Lower leg skin (tissue), 4 donors: ENCODE measurements at places on chromosomes 4 and X. TPM values are rescaled to one million over a fixed set of nuclear protein-coding genes. Genes with fewer than 3 reads are reported as not detected.

DNA sequence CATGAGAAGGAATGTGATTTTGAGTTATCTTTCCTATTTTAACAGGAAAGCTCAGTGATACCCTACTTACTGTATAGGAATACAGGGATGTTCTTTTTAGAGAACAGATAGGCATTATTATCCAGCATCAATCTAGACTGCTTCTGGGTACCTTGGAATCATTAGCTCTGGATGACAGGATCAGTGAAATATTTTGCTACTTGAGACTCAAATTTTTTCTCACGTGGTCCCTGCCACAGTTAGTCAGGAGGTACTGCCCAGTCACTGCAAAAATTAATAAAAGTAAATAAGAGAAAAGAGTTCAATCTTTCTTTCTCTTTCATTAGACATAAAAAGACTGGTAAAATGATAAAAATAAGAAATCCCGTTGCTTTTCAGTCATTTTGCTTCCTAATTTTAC, 5.5 kb downstream of the ZNF827 start:
- DNase-seq = no peak

GRCh38 chr4:38367642-38368174, 296.3 kb upstream of the KLF3 start:
- DNase-seq = no peak

DNA sequence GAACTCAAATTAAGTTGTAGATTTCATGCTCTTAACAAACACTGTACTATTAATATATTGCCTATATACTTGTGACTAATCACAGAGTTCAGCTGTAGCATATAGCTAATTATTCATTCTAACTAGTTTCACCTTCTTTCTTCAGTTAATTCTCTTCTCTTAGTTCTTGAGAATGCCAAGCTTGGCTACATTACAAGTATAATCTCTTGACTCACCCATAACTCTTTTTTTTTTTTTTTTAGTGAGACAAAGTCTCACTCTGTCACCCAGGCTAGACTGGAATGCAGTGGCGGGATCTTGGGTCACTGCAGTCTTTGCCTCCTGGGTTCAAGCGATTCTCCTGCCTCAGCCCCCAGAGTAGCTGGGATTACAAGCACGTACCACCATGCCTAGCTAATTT, 5.4 kb downstream of the KLHL5 start:
- no peak for DNase-seq

DNA sequence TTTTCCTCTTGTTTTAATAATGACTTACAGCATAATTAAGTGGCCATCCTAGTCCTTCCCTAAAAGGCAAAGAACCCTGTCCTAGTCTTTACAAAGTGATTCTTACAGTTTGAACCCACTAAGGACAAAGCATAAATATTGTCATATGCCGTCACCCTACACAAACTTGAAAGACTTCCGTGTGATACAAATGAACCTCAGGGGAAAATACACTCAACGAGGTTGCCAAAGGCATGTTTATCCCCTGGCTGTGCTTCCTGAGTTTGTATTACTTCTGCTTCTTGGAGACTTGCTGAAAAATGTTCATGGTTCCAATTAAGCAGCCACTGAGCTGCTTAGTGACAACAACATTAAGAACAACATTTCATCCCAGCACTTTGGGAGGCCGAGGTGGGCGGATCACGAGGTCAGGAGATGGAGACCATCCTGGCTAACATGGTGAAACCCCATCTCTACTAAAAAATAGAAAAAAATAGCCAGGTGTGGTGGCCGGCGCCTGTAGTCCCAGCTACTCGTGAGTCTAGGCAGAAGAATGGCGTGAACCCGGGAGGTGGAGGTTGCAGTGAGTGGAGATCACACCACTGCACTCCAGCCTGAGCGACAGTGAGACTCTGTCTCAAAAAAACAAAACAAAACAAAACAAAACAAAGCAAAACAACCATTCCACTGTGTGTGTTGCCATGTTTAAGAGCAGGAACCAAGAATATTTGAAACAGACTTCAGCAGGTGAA, 16.2 kb downstream of the RASSF6 start:
- DNase-seq = no peak

DNA sequence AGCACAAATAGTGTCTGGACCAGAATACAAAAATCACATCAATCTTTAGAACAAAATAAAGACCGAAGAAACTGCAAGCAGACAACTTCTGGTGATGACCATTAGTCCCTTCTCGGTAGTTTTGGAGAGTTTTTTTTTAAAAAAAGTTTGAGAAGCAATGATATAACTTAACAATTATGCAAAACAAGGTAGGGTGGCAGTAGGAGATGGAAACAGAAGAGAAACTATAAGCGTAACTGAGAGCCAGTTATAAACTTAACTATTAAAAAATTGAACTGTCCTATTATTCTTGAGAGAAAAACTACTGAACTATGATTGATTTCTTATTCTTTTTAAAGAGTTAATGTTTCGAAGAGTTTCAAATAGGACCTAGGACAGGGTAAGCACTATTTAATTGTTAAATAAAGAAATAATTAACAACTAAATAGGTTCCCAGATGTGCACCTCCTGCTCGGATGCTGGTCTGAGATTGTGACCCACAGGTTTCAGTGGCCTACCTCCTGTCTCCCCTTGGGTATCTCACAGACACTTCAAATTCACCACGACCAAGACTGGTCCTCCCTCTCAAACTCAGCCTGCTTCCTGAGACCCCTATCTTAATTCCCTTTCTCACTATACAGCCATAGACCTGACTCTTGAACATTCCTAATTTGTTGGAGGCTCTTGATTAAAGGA, 81.3 kb downstream of the LEF1 start:
- no peak for DNase-seq

GRCh38 chrX:150094375-150094774, 156.1 kb upstream of the EOLA2 start:
- DNase-seq = no peak

- DNase-seq = no peak
Observed at GRCh38 chrX:49762175-49762720, 66.5 kb upstream of the PAGE1 start.

GRCh38 chrX:102808336-102808735, 87.8 kb downstream of the GPRASP3 start:
- no peak for DNase-seq

GRCh38 chr4:15182600-15183220, 180.4 kb downstream of the CPEB2 start:
- DNase-seq = no peak

DNA sequence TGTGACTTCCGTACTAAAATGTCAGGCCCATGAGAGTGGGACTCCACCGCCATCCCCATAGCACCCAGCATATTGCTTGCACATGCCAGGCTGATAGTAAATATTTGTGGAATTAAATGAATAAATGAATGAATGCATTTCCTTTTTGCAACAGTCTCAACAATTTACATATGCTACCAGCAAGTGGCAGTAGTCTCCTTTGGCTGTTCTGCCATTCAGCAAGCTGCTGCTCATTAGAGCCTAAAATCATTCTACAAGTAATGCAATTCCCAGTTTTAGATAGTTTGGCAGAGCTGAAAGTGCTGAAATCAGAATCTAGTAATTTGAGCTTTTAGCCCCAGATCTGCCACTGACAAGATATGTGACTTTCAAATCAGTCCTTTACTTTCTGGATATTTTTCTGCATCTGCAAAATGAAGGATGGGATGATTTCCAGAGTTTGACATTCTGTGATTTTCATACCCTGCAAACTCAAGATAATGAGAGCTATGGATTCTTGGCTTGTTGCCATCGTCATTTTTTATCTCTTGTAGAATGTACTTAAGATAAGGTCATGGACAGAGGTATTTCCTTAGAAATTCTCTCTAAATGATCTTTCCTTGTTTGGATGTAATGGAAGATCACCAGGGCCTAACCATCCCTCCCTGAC, 35.7 kb upstream of the INTS6L start:
- no peak for DNase-seq

DNA sequence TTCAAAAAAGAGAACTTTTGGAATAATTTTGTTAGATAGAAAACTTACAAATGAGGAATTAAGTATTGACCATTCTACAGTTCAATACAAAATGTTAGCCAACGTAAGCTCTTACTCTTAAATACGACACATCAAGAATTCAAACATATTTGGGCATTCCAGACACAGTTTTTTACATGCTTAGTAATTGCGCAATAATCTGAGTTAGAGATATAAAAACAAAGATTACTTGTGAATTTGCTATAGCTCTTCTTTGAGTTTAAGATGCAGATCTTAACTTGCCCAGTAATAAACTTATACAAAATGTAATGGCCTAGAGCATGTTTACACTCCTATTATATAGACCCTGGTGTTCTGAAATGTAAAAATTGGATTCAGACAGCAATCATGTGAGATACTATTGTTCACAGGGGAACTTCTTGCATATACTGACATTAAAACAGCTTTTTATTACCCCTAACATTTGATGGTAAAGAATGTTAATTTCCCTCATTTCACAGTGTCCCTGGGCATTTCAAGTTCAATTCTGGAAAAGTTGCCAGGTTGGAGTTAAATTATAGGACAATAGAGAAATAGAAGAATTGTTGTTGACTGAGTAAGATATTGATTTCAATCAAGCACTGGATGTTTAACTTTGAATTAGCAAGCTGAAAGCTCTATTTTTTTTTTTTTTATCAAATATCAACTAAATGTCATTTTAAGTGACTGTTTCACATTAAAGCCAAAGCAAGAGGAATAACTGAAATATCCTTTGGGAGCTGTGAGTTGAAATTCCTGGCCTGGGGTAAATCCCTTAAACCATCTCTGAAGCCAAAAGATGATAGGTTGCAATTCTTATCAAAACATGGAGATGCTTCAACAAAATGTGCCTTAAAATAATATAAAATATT, 910 bp downstream of the HPGDS start:
- no peak for DNase-seq

DNA sequence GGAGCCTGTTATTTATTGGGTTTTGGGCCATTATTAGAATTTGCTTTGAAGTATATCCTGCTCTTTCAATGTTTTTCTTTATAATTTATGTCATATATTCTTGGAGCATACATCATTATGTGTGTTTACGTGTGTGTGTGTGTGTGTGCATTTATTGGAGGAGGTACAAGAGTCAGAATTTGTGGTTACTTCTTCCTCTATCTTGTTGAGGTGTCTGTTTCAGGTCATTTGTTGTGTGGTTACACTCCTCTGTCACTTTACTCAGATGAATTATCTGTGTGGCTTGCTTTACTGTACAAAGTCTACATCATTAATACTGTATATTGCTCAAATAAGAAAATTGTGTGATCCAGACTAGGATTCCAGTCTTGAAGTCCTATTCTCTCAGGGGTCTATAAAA, 1957.4 kb upstream of the TENM3 start:
- DNase-seq = no peak

Gene KIT
- 30.3 TPM for total RNA-seq

DNA sequence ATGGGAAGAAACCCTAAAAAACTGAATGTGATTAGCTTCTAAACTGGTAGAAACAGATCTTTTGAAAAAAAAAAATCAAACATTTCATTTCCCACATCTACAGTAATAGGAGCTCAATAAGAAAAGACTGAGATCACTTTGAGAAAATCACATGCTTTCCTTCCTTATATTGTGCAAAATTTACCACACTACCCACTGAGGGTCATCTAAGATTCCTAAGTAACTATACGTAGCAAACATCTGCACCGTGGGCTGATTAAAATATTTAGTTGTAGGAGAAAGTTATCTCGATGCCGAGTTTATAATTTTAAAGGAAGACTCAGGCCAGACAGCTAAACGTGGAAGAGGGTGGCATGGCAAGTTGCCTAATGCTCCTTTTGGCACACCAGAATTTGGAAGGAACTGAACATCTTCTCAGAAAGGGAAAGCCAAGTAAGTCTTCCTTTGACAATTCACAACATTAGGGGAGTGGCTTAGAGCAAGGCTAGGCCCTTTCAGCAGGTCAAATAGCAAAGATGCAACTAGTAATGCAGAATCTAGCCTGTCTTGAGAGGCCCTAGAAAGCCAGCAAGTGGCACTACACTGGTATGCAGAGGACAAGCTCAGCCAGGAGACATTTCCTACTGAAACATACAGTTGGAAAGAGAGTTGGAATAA, 128.0 kb downstream of the TMA16 start:
- DNase-seq = no peak

Gene HTR2C
- not detected for total RNA-seq

- DNase-seq = no peak
Observed at GRCh38 chrX:153935326-153935851, 552 bp upstream of the NAA10 start.

- peak; percentile 92 for DNase-seq
Observed at GRCh38 chrX:131728295-131729145, 184.6 kb downstream of the OR13H1 start.

Gene BMPR1B
- 0.80 TPM for total RNA-seq

Gene NIPAL1
- total RNA-seq = 40.2 TPM

DNA sequence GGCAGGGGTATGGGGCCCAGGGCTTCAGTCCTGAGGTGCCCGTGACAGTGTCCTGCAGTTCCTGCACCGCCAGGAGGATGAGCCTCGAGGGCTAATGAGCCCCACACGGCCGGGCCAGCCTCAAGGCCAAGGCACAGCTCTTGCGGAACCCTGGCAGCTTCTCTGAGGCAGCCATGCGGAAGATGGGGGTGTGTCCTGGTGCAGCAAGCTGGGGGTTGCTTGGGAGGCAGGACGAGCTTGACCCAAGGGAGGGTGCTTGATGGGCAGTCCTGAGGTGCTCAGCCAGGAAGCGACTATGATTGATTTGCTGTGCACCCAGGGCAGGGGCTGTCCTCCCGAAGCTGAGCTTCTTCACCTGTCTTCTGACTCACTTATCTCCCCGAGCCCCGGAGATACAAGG, 9.1 kb upstream of the FGFR3 start:
- no peak for DNase-seq

DNA sequence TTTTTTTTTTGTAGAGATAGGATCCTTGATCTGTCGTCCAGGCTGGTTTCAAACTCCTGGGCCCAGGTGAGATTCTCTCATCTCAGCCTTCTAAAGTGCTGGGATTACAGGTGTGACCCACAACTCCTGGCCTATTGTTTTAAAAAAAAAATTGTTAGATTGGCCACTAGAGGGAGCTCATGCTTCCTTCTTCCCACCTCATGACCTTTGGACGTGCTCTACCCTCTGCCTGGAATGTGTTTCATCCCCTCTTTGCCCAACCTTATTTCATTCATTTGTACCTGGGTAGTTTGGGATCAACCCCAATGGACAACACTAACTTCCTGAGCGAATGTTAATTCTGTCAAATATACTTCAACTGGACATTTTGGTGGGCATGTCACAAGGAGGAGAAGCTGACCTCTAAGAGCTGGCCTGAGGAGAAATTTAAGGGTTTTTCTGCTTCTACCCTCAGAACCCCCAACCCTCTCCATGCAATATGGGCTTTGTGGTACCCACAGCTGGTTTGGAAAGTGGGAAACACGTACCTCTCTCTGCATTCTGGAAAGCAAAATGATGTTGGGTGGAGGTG, 6.4 kb downstream of the PPEF2 start:
- no peak for DNase-seq

DNA sequence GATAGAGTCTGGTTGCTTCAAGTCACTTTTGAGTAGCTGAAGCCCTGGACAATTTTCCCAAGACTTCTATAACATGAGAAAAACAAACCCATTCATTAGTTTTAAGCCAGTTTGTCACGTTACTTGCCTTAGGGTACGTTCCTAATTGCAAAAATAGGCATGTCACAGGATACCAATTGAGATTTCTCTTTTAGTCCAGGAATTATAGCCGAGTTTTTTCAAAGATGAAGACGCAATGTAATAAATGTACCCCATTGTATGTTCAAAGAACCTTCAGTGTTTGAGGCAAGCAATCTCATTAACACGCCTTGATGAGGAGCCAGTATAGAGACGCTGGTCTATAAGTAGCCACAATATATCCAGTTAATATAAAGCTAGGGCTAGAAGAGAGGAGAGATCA, 534.2 kb downstream of the INPP4B start:
- DNase-seq = no peak

- no peak for DNase-seq
Observed at GRCh38 chrX:105006996-105007395, 213.5 kb downstream of the TEX13A start.

Gene DAPP1
- total RNA-seq = 36.6 TPM
